ENCODE measurements at places on chromosomes 1 and 21.

GRCh38 chr1:56404561-56405030 lies 174.8 kb downstream of the PLPP3 start:
- DNase-seq: peak; percentile 80

DNA sequence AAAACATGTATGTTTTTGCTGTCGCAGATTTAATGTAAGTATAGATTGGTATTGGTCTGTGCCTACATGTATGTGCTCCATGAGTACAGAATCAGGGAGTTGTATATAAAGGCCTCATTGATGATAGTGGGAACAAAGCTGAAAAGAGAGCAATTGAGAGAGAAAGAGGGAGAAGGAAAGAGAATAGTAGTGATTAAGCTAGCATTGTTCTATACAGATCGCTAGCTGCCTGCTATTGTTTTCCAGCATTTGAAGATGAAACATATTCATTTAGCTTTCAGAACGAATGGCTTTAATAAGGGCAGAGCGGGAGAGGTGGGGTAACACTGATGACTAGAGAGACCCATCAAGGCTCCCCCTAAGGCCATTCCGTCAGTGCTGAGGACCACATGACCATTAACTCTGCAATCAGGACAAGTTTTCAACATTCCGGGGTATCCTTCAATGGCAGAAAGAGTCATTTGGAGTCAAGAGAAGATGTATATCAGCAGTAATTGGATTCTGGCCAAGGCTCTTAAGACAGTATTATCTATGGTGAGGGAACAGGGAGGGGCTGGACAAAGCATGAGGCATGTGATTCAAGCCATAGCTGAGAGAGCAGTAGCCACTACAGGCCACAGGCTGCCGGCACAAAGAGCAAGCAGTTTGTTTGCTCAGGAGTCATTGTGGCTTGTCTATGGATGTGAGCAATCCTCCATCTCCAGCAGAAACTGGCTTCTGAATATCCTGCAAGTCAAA lies 176.5 kb downstream of the PBX1 start:
- no peak for DNase-seq

DNA sequence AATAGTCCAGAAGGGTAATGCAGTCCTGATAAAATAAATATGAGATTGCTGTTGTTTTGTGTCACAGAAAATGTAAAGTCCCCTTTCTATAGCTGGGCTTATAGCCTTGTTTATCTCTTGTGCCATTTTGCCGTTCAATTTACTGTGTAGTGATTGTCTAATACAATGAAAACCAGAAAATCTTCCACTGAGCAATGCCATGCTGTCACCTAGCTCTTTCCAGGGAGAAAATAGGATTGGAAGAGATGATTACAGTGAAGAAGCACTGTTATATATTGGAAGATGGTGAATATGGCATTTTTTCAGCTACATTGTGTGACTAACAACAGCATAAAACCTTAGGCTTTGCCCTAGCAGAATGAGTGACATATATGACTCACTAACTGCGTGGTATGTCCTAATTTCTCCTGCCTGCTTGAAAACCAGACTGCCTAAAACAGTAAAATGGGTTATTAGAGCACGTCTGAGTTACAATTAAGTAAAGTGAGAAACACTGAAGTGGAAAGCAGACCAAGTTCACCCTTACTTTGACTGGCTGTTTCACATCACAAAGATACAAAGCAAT lies 332.4 kb upstream of the ZP4 start:
- DNase-seq: peak; percentile 19

DNA sequence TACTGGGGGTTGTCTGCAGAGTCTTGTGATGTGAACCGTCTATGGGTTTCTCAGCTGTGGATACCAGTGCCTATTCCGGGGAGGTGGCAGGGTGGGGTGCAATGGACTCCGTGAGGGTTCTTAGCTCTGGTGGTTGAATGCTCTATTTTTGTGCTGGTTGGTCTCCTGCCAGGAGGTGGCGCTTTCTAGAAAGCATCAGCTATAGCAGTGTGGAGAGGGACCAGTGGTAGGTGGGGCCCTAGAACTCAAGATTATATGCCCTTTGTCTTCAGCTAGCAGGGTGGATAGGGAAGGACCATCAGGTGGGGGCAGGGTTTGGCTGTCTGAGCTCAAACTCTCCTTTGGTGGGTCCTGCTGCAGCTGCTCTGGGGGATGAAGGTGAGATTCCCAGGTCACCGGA lies 127.3 kb upstream of the PLD5 start:
- no peak for DNase-seq

GRCh38 chr1:173257805-173258204 lies 50.7 kb upstream of the TNFSF4 start:
- no peak for DNase-seq

- no peak for DNase-seq
Observed at GRCh38 chr1:64499966-64500365, 30.0 kb downstream of the CACHD1 start.

DNA sequence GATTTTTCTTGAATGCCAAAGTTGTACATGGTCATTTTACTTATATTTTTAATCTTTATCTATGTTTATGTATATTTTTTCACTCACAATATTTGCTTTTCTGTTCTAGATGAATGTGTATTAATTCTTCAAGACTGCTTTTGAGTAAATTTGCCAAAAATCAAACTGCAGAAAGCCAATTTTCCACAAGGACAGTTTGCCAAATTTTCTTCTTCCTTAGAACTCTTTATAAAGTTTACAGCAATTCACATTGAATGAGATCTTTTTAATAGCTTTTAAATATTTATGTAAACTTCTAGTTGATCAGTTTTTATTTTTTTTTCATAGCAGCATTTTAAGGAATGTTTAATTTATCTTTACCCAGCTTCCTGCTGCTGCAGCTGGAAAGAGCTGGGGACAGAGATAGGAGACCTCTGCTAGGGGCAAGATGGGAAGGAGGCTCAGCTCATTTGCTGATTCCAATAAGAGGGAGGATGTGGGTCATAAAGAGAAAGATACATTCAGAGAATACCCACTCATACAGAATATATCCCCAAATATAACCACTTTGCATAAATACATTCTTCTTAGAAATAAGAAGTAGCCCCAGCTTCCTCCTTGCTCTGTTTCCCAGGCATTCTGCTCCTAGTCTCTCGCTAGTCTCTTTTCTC lies 93.0 kb downstream of the ODF2L start:
- DNase-seq: no peak

GRCh38 chr1:101148980-101149379 lies 87.8 kb upstream of the S1PR1 start:
- DNase-seq: peak; percentile 7

GRCh38 chr1:58586271-58586670 lies 9.2 kb upstream of the TACSTD2 start:
- DNase-seq: no peak

GRCh38 chr1:25773441-25774125 lies 26.4 kb upstream of the SELENON start:
- DNase-seq: no peak

DNA sequence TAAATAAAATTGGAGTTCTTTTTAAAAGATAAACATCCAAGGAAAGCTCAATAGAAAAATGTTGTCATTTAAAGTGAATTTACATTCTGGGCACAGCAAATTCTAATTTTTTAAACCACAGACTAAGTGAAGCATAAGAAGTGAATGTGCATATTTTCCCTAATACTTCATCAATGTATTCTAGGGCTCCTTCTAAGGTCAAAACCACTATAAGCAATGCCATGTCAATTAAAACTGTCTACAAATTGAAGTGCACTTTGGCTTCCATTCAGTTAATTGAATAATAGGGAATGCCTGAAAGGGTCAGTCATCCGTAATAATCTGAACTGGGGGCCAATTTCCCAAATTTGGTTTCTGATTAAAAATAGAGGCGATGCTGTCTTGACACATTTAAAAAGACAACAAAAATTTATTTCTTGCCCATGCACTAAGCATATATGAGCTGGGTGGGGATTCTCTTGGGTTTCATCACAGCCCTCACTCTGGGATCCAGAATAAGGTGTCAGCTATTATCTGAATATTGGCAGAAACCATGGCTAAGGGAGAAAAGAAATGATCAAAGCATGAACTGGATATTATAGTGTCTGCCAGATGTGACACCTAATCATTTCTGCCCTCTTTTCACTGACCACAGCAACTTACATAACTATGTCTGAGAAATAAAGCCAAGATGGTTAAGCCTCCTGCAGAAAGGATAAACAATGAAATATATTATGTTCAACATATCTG lies 660.6 kb upstream of the B3GALT2 start:
- no peak for DNase-seq

DNA sequence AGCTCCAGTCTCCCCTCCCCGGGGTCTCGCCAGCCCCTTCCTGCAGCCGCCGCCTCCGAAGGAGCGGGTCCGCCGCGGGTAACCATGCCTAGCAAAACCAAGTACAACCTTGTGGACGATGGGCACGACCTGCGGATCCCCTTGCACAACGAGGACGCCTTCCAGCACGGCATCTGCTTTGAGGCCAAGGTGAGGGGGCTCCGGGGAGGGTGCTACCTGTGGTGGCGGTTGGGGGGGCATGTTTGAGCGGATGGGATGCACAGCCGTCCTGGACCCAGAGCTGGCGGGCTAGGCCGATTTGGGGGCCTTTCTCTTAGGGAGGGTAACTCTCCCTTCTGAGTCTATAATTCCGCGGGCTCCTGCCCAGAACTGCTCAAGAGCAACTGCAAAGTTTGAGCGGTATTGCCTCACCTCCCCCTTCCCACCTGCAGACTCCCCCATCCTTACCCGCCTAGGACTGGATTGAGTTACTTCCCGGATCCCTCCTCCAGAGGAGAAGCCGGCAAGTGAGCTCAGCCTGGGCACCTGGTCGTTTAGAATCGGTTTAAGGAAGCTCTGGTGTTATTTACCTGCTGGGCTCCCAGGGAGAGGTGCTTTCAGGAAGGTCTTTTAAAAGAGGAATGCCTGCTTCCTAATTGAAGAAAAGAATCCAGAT lies 730 bp downstream of the NOS1AP start:
- no peak for DNase-seq

DNA sequence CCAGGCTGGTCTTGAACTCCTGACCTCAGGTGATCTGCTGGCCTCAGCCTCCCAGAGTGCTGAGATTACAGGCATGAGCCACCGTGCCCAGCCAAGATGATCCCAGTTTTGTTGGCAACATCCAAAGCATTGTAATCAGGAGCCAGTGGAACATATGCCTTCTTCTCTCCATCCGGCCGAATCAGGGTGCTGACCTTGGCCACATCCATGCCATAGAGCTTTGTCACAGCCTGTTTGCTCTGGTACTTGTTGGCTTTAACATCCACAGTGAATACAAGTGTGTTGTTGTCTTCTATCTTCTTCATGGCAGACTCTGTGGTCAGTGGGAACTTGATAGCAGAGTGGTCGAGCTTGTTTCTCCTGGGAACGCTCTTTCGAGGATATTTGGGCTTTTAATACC lies 17.1 kb downstream of the TNFRSF8 start:
- DNase-seq: no peak

GRCh38 chr1:54548389-54549044 lies 489 bp downstream of the ACOT11 start:
- no peak for DNase-seq

DNA sequence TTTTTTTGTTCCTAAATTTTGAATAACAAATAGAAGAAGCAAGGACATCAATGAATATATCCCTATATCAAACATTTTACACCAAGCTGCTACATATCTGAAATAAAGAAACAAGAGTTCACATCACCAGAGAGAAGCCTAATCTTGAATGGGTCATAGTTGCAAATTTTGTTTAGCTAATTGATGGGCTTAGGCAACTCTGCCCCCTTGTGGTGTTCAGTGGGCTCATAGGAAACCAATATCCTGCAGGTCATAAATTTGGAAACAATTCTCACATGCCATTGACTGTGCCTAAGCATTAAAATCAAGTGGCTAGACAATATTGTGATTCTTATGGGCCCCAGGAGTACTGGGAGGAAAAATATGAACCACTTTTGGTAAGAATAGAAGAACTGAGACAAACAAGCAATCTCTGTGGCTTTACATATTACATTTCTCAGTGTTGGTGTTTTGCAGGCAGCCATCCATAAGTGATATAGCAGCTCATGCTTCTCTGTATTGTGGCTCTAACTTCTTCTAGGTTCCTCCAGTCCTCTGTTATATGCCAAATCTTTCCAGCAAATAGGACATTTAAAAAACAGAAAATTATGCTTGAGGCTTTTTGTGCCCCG lies 1262.8 kb upstream of the PRMT6 start:
- DNase-seq: peak; percentile 5

DNA sequence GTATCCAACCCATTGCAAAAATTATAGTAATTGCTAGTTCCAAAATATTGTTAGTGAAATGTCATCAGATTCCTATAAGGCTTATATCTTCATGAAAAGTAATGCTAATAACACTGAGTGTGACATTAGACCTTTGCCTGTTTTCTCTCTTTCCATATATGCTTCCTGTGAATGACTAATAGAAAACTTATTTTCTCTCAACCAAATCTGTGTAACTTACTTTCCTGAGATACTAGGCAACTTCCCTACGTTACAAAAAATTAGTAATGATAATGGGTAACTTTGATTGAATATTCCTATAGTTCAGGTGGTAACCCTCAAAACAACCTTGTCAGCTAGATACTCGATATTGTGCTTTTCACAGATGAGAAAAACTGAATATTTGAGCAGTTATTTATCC lies 124.2 kb upstream of the HNRNPU start:
- no peak for DNase-seq

GRCh38 chr1:109776911-109777310 lies 13.2 kb upstream of the EPS8L3 start:
- DNase-seq: peak; percentile 67

- DNase-seq: no peak
Observed at GRCh38 chr1:235858766-235859165, 7.9 kb downstream of the LYST start.

GRCh38 chr1:231093156-231093922 lies 53.3 kb upstream of the FAM89A start:
- peak; percentile 11 for DNase-seq

DNA sequence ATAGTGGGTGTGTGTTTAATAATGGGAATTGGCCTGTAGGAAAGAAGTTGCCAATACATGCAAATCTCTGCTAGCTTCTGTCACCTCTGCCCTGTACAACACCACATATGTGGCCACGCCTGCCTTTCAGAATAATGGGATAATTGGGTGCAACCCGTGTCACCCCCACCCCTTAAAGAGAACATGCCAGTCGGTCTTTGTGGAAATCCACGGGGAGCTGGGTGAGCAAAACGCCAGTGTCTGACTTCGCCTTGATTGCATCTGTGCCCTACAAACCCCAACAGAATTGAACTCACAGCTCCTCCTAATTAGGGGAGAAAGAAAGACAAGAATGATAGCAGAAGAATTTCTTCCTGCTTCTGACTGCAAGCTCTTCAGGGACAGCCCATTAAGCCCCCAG lies 6.4 kb upstream of the PLXNA2 start:
- no peak for DNase-seq

GRCh38 chr1:117638759-117639158 lies 32.9 kb downstream of the TENT5C start:
- DNase-seq: no peak
